ENCODE measurements at places on chromosomes 4 and X.

DNA sequence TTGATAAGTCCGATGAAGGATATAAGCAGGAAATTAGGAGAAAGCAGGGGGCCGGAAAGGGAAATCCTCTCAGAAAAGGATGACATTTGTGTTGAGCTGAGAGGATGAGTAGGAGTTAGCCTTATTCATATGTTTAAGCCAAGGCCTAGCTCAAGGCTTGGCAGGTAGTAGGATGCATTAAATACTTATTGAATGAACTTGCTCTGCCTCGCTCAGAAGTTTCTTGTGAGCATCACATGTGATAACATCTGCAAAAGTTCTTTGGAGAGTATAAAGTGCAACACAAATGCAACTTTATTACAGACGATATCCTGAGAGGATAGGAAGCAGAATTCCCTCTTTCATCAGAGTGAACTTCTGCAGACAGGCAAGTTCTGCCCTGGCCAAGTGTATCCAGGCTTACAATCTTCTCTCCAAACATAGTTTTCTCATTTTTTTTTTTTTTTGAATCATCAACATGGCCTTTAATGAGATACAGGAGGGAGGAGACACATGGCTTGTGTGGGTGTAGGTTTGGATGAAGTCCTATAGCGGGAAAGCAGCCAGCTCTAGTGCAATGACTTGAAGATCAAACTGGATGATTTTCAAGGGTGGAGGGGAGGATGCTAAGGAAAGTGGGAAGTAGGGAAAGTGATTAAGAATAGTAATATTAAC lies 48.1 kb downstream of the LUZP4 start:
- no peak for DNase-seq

GRCh38 chrX:41666251-41666650 lies 22.5 kb upstream of the GPR34 start:
- no peak for DNase-seq

- DNase-seq, result no peak
Measured at GRCh38 chr4:121070274-121070673, 2.1 kb downstream of the NDNF start.

GRCh38 chrX:15293451-15293850 lies 22.0 kb downstream of the ASB11 start:
- DNase-seq, result no peak

DNA sequence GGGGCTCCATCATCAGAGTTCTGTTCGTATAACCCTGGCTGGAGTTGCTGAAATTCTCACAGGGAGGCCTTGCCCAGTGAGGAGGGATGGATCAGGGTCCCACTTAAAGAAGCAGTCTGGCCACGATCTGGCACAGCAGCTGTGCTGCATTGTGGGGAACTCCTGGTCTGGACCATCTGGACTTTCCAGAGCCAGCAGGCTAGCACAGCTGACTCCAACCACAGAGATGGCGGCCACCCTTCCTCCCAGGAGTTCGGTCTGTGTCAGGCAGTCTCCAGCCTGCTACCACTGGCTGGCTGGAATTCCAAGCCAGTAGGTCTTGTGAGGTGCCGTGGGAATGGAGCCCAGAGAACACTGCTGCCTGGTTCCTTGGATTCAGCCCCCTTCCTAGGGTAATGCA lies 62.0 kb downstream of the SLAIN2 start:
- no peak for DNase-seq

DNA sequence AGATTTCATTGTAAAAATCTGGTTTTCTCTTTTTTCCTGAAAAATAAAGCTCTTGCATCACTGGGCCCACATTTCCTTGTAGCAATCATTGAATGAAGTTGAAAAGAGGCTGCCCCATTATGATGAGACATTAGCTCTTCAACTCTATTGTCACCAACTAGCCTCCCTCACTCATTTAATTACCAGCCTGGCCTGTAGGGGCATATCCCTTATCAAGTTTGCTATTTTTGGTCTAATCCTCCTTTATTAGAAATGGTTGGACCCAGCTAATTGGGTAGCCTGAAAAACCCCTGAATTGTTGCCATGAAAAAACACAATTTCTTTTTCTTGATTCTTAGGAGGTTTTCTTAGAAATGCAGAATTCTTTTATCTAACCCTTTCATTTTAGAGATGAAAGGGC lies 164.6 kb upstream of the CASK start:
- no peak for DNase-seq

DNA sequence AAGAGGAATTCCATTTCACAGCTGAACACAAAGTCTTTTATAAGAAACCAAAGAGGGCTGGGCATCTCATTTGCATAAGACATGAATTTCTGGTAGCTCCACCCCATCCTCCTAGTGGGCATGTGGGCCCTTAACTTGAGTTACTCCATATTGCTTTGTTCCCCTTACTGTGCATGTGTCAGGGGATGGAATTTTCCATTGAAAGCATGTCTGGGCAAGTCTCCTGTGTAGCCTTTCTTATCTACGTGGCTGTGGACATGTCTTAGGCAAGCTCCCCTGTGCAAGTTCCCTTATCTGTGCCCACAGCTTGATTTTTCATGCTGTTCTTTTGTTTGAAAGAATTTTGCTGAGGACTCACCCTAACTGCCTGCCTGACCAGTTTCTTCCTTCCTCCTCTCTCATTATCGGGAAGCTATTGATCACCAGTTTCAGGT lies 123.5 kb upstream of the JADE1 start:
- no peak for DNase-seq
